ENCODE measurements at places on chromosomes 1 and 21.
A peak's percentile ranks its signal among the peaks of the same experiment; 100 is the strongest.

- no peak for DNase-seq
Measured at GRCh38 chr1:202143768-202144401, 652 bp downstream of the ARL8A start.

- no peak for DNase-seq
Measured at GRCh38 chr1:176462674-176463378, at the start of gene PAPPA2. Gene PAPPA2, plus strand, starts transcription at chr1:176463175. Its CDS starts 93,148 bp downstream, at chr1:176556323.

- no peak for DNase-seq
Measured at GRCh38 chr1:153353226-153353947, 4.3 kb upstream of the S100A9 start.

- DNase-seq: no peak
Measured at GRCh38 chr1:205451202-205451601, 4.6 kb downstream of the BLACAT1 start.

- DNase-seq: no peak
Measured at GRCh38 chr1:53155534-53155933, 13.1 kb upstream of the SLC1A7 start.

DNA sequence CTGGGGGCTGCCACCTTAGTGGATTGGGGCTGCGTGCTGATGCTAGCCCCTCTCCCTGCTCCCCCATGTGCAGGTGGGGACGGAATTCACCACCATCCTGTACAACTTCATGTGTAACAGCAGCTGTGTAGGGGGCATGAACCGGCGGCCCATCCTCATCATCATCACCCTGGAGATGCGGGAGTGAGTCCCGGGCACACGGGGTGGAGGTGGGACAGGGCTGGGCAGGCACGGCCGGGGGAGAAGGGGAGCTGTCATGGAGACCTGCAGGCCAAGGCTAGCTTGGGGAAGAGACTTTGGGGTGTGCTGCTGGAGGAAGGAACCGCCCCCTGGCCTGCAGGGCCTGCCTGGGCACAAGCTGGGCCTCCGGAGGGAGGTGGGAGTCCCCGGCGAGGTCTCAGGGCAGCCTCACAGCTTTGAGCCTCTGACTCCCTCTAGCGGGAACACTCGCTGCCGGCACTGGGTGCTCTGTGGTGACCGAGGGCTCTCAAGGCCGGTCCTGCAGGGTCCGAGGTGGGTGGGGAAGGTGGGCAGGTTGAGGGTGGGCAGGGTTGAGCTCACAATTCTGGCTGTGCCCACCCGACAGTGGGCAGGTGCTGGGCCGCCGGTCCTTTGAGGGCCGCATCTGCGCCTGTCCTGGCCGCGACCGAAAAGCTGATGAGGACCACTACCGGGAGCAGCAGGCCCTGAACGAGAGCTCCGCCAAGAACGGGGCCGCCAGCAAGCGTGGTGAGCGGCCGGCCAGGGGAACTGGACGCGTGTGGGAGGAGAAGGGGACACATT is 25.0 kb upstream of the CCDC27 start:
- DNase-seq: no peak

- DNase-seq: no peak
Measured at GRCh38 chr1:44261962-44262361, 48.7 kb downstream of the DMAP1 start.

DNA sequence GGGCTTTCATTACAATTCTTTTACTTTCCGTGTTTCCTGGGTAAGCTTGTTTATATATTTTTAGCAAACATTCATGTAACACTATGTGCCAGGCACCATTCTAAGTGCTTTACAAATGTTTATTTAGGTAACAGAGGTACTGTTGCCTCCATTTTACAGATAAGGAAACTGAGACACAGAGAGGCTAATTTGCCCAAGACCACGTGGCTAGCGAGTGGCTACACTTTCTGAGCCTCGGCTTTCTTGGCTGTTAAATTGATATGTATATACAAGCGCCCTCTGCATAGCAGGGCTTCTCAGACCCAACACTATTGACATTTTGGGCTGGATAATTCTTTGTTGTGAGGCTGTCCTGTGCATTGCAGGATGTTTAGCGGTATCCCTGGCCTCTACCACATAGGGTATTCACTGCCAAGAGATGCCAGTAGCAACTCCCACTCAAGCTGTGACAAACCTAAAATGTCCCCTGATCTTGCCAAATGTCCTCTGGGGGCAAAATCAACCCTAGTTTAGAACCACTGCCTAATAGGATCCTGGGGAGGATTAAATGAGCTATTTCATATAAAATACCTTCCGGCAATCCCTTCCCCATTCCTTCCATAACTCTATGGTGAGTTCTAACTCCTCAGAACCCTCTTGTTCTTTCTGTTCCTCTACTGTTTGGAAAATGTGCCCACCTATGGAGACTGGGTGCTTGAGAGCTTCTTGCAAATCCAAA is 17.2 kb upstream of the ID3 start:
- no peak for DNase-seq

- no peak for DNase-seq
Measured at GRCh38 chr1:44282704-44283426, 69.6 kb downstream of the DMAP1 start.

- DNase-seq: no peak
Measured at GRCh38 chr1:234277161-234277868, 95.9 kb upstream of the COA6 start.

GRCh38 chr1:232806186-232806510 is 932 bp downstream of the MAP10 start:
- DNase-seq: no peak

DNA sequence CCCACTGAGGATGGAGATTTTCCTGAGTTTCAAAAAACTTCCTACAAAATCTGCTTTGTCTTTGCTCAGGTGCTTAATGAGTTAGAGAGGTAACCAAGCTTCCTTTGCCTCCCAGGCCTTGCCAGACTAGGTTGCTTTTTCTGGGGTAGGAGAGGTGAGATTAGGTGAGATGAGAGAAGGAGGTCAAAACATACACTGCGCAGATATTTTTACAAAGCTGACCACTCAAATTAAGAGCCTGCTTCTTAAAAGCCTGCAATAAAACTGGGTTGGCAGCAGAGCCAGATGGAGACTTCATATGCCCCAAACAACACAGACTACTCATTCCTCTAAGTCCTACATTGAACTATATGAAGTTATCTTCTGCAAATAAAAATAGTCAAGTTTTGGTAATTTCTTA is 352.5 kb downstream of the NUF2 start:
- no peak for DNase-seq

GRCh38 chr1:206713070-206713469 is 28.4 kb downstream of the MAPKAPK2 start:
- no peak for DNase-seq

DNA sequence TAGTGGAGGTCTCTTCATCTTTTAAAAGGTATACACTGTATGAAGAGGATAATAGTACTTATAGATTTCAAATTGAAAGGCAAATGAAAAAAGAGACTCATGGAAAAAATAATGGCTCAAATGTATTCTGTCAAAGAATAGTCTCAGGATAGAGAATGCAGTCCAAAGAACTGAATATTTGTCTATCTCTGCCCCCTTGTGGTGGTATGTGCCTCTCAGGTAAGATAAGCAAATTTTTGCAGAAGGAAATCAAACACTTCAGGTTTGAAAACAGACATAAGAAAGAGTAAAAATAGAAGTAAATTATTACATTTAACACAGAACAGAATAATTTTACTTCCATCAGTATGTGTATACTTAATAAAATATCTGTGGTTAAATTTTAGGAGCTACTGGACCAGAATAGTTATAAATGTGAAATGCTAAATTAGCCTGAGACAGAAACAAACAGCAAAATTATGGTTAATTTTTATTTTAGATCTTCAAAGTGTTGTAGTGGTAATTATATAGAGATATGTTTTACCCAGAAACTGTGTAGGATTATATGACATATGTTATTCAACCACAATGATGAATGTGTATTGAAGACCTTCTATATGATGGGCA is 164.4 kb upstream of the PALMD start:
- DNase-seq: peak; percentile 8

DNA sequence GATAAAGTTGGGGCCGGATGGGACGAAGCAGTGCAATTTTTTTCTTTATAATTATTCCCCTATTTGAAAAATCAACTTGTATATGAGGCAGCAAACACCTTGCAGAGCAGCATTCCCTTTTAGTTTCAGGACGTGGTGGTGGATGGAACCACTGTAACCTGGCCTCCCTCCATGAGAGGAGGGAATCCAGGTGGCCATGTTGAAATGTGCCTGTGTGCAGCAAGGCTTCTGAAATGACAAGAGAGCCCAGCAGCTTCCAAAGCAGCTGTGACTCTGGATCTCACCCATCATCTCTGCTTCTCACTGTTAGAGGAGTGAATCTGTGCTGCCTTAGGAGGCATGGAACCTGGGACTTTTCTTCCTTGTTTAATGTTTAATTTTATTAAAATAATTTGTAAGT is 42.3 kb downstream of the NFIA start:
- DNase-seq: no peak

GRCh38 chr1:169570172-169570574 is 16.1 kb downstream of the F5 start:
- no peak for DNase-seq

DNA sequence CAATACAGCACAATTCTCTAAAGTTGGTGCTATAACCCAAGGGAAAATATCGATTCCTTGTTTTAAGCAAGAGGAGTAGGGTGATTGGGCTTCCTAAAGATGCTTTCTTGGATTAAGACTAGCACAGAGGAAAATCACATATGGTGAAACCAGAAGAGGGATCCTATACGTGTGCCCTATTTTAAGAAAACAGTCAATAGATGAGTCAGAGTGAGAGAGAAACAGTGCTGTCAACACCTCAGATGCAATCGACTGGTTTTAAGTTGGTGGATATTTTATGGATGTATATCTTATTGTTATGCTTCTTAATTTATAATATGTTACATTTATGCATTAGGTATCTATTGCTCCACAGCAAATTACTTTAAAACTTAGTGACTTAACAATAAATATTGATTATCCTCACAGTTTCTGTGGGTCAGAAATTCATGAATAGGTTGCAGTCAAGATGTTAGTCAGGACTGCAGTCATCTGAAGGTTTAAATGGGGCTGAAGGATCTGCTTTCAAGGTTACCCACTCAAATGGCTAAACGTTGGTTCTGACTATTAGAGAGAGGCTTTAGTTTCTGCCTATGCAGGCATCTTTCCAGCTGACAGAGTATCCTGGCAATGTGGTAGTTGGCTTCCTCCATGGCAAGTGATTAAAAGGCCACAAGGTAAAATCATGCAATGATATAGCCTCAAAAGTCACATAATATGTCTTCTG is 61.6 kb upstream of the DEPDC1 start:
- DNase-seq: no peak

DNA sequence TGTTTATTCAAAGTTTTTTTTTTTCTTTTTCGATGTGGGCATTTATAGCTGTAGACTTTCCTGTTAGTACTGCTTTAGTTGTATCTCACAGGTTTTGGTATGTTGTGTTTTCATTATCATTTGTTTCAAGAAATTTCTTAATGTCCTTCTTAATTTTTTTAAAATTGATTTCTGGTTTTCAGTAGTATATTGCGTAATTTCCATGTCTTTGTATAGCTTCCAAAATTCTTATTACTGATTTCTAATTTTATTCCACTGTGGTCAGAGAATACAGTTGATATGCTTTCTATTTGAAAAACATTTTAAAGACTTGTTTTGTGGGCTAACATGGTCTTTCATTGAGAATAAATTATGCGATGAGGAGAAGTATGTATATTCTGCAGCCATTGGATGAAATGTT is 463.2 kb upstream of the B3GALT2 start:
- DNase-seq: no peak

Data from NCI-H1417 treated with DMSO at 0.1 percent for 48 hours (cell line).